ENCODE measurements at places on chromosomes 5 and 9. TPM values are rescaled to one million over a fixed set of nuclear protein-coding genes. Genes with fewer than 3 reads are reported as not detected.

GRCh38 chr5:345404-346195 is 24.1 kb downstream of the AHRR start:
- no peak for DNase-seq
- H3K27ac ChIP-seq, result no peak overlapping the region
- H3K4me3 ChIP-seq, result no peak overlapping the region
- H3K36me3 ChIP-seq, result no peaks in the 10 kb centered on the region
- H3K4me1 ChIP-seq, result no peaks in the 10 kb centered on the region

The TMEM174 gene
- not detected for total RNA-seq

GRCh38 chr5:181107699-181108098 is 23.3 kb downstream of the OR2V1 start:
- H3K27ac ChIP-seq, result no peak overlapping the region
- no peak overlapping the region for H3K4me3 ChIP-seq
- H3K4me1 ChIP-seq, result no peaks in the 10 kb centered on the region
- no peaks in the 10 kb centered on the region for H3K27me3 ChIP-seq
- H3K36me3 ChIP-seq, result no peaks in the 10 kb centered on the region

GRCh38 chr9:110114086-110114858 is 93.7 kb downstream of the C9orf152 start:
- no peak overlapping the region for H3K27ac ChIP-seq
- no peaks in the 10 kb centered on the region for H3K36me3 ChIP-seq
- DNase-seq, result no peak
- H3K27me3 ChIP-seq, result no peaks in the 10 kb centered on the region

DNA sequence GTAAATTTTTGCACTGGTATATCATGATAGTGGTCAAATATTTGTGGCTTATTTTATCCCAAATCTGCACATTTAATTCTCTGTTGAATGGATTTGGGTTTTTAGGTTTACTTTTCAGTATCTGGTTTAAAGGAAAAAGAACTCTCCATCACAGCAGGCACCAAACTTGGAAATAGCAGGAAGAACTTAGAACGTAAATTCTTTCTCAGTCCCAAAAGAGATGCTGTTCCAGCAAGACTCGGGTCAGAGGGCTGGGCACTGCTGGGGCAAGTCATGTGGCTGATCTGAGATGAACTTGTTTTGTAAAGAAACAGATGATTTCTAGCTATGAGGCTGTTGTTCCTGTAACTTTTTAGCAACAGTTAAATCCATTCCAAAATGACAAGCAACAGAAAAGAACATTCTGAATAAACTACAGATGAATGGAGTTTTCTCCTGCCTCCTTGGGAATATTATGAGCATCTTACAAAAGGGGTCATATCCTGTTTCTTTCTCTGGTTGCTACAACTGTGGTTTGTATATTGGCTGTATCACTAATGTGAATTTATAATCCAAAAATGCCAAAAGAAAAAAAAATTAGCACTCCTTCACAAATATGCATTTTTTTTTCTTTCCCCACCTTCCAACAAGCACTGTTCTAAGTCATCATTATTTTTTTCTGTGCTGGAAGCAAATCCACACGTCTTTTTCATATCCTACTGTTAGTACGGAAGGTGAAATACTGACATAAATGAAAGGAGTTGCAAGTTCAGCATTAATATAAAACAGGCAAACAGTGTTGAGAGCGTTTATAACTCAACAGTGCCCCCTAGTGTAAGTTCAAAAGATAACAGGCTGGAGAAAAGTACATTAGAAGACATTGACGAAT is 31.1 kb downstream of the OR2K2 start:
- H3K4me1 ChIP-seq, result peaks cover 6% of the 10 kb centered on the region
- no peak for DNase-seq
- peak overlapping the region; percentile 48 for H3K4me3 ChIP-seq

The SMIM33 gene
- not detected for total RNA-seq

The IL33 gene
- total RNA-seq, result 69.7 TPM

- no peak for DNase-seq
- peaks cover 22% of the 10 kb centered on the region for H3K4me1 ChIP-seq
- H3K36me3 ChIP-seq, result no peaks in the 10 kb centered on the region
- H3K27me3 ChIP-seq, result no peaks in the 10 kb centered on the region
- peak overlapping the region; percentile 71 for H3K4me3 ChIP-seq
Observed at GRCh38 chr5:139903450-139903794, 107.8 kb downstream of the PSD2 start.

The EXOC3 gene
- 34.5 TPM for total RNA-seq

DNA sequence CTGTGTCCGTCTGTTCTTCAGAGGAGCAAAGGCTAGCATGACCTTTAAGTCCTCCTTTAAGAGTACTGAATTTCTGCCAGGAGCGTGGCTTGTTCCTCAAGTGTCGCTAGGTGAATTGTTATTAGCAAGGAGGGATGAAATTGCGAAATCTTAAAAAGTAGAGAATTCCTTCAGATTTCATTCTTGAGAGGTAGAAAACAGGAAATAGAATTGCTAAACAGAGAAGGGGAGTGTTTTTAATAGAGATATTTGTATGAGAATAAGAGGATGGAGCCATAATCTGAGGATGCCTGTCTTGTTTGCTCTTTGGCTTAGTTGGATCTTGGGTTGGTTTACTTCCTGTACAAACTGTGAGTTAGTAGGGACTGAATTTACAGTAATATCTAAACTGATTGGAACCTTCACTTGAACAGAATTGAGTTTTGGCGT is 39.2 kb downstream of the EXOSC2 start:
- H3K4me3 ChIP-seq, result no peak overlapping the region
- H3K27me3 ChIP-seq, result no peaks in the 10 kb centered on the region
- no peaks in the 10 kb centered on the region for H3K4me1 ChIP-seq

GRCh38 chr9:74496819-74497747 is at the start of gene RORB:
Gene RORB (plus strand): TSS chr9:74497335. CDS start chr9:74497977, 642 bp downstream.
- no peak within 1 kb of the TSS for H3K27ac ChIP-seq
- H3K36me3 ChIP-seq, result no peaks in the 10 kb centered on the region
- no peaks in the 10 kb centered on the region for H3K27me3 ChIP-seq
- peaks cover 31% of the 10 kb centered on the region for H3K4me1 ChIP-seq
- no peak for DNase-seq

GRCh38 chr9:108468364-108468763 is 387.4 kb downstream of the ACTL7B start:
- no peak overlapping the region for H3K27ac ChIP-seq
- H3K36me3 ChIP-seq, result no peaks in the 10 kb centered on the region
- no peak for DNase-seq
- no peak overlapping the region for H3K4me3 ChIP-seq

GRCh38 chr5:167895899-167896659 is 395.4 kb upstream of the WWC1 start:
- H3K4me1 ChIP-seq, result no peaks in the 10 kb centered on the region
- DNase-seq, result no peak
- H3K4me3 ChIP-seq, result no peak overlapping the region
- no peaks in the 10 kb centered on the region for H3K36me3 ChIP-seq
- H3K27me3 ChIP-seq, result no peaks in the 10 kb centered on the region

The OR1L8 gene
- total RNA-seq, result not detected

DNA sequence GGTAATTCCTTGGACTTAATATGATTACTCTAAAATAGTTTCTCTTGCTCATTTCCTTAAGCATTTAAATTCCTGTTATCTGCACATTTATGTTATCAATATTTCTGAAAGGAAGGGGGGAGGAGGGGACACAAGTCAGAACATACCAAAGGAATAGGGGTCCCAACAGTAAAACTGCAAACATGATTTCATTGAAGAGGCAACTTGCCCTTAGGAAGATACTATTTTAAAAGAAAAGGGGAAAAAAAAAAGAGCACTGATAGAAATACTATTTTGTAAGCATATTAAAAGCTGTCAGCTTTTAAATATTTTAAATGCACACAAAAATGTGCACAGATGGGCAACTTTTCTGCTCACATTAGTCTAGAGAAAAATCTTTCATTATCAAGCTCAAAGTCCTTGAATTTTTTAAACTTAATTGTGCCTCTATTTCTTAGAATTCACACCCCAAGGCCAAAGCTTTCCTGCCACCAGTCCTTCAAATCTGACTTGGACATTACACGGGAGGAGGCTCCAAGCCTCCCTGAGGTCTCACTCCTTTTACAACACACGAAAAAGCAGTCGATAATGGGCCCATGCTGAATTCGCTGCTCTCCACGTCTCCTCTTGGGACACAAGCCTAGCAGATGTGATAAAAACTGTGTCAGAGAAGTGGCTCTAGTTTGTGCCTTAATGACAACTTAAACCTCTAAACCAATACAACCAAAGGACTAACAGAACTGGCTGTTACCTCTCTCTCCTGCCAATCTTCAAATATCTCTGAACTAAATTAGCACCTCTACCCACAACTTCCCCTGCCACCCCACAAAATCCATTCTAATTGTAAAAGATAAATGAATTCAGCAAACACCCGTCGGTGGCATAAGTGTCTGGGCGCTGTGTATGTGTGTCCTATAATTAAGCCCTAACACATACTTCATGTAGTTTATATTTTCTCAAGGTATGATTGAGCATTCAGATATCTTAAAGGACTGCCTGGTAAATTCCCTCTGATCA is 154.3 kb downstream of the DENND1A start:
- no peak overlapping the region for H3K4me3 ChIP-seq
- no peaks in the 10 kb centered on the region for H3K4me1 ChIP-seq
- H3K36me3 ChIP-seq, result no peaks in the 10 kb centered on the region

DNA sequence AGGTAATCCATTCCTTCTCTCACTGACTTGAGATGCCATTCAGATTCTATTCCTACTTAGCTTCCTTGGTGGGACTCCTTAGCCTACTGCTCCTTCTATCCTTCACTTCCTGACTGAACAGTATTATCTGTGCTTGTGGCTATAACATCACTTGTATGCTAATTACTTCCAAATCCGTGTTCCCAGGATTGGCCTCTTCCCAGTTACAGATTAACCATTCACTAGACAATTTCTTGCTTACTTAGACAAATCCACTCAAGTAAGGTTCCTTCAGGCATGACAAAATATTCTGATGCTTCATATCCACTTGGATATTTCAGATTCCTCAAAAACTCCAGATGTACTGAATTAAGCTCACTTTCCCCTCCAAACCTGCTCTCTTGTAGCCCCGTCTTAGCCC is 18.3 kb downstream of the LIFR start:
- peaks cover 14% of the 10 kb centered on the region for H3K4me1 ChIP-seq
- H3K27me3 ChIP-seq, result no peaks in the 10 kb centered on the region
- no peaks in the 10 kb centered on the region for H3K36me3 ChIP-seq
- H3K4me3 ChIP-seq, result no peak overlapping the region
- no peak for DNase-seq

DNA sequence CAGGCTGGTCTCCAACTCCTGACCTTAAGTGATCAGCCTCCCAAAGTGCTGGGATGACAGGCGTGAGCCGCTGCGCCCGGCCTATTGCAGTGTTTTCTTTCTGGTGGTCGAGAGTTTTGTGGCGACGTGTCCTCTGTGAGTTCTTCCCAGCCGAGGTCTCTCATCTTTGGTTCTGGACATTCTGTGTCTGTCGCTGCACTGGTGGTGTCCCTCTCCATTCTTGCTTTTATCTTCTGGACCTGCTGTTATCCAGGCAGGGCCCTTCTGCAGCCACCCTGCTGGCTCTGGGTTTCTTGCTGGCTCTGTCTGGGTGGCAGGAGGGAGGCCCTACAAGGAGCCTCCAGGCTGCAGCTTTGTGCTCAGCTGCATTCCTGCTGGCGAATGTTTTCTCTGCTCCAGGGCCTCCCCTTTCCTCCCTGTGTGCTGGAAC is 49.1 kb upstream of the EXOC3 start:
- no peaks in the 10 kb centered on the region for H3K27me3 ChIP-seq
- no peak overlapping the region for H3K27ac ChIP-seq
- no peak overlapping the region for H3K4me3 ChIP-seq
- no peaks in the 10 kb centered on the region for H3K36me3 ChIP-seq
- no peaks in the 10 kb centered on the region for H3K4me1 ChIP-seq
- DNase-seq, result no peak

All from thoracic aorta (tissue), 2 donors.